ENCODE measurements at places on chromosomes 16 and 17.

- no peak for DNase-seq
Measured at GRCh38 chr17:17650959-17651358, 30.3 kb upstream of the RAI1 start.

GRCh38 chr17:49209061-49209571 lies 1.3 kb downstream of the GNGT2 start:
- no peak for DNase-seq

DNA sequence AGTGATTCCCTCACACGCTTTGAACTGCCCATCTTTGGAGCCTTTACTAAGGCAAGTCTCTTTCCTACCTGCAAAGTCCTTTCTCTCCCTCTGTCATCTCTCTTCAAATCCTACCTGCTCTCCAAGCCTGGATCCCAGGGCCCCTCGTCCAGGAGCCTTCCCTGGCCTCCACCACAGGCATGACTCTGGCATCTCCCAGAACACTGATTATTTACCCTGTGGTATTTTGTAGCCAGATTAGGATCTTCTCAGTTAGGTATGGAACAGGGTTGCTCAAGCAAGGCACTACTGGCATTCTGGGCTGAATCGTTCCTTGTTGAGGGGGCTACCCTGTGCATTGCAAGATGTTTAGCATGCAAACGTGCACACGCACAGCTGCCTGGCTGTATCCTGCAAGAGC lies 31.9 kb upstream of the POLR3E start:
- DNase-seq, result no peak

DNA sequence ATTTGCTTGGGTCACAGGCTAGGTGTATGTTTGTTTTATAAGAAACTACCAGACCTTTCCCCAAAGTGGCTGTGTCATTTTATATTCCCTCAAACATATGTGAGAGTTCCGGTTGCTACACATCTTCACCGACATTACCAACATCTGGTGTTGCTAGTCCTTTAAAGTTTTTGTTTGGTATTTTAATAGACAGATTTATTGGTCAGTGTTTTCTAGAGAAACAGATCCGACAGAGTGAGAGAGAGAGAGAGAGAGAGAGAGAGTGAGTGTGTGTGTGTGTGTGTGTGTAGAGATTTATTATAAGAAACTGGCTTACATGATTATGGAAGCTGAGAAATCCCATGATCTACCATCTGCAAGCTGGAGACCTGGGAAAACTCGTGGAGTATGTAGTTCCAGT lies 31.0 kb downstream of the LDHD start:
- no peak for DNase-seq

DNA sequence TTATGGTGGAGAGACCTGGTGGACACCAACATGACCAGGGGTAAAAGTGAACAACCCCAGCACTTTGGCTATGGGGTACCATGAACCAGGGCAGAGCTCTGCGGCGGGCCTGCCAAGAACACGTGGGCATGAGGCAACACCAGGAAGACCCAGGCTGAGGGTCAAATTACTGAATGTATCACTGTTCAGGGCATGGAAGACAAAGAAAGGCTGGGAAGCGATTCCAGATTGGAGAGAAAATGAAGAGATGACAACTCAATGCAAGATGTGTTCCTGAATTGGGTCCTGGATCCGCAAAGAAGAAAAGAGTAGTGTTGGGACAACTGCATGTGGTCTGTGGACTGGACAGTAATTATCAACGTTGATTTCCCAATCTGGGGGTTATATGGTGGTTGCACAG lies 19.8 kb downstream of the SPHK1 start:
- no peak for DNase-seq

DNA sequence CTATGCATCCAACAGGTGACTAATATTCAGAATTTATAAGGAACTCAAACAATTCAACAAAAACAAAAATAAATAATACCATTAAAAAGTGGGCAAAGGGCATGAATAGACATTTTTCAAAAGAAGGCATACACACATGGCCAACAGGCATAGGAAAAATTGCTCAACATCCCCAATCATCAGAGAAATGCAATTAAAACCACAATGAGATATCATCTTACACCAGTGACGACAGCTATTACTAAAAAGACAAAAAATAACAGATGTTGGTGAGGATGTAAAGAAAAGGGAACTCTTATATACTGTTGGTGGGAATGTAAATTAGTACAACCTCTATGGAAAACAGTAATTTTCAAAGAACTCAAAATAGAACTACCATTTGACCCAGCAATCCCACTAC lies 250.4 kb upstream of the N4BP1 start:
- no peak for DNase-seq

- no peak for DNase-seq
Measured at GRCh38 chr17:74259667-74260524, 14.1 kb upstream of the DNAI2 start.

DNA sequence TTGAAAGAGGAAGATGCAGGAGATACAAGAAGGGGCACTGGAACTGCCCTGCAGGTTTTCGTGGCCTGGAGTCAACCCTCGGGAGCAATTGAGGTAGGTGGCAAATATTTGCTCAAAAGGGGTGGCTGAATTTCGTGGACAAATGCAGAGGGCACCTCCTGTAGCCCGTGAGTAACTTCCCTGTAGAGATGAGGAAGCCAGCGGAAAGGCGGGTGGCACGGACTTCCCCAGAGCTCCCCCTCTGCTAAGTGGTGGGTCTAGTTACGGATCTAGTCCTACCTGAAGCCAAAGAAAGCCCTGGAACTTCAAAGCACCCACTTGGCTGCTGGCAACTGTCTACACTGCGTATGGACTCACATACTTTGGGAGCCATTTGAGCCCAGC lies 1.0 kb upstream of the ATP2C2 start:
- DNase-seq, result no peak

GRCh38 chr16:74700116-74700437 lies 585 bp downstream of the MLKL start:
- peak; percentile 69 for DNase-seq

- no peak for DNase-seq
Measured at GRCh38 chr17:29866746-29867404, 63.2 kb downstream of the SSH2 start.

All from GM03348 (cell line).